AML-193 (cell line): ENCODE measurements at places on chromosomes 3 and 15.

GRCh38 chr15:42151736-42152135 lies 4.7 kb downstream of the PLA2G4F start:
- DNase-seq = no peak

DNA sequence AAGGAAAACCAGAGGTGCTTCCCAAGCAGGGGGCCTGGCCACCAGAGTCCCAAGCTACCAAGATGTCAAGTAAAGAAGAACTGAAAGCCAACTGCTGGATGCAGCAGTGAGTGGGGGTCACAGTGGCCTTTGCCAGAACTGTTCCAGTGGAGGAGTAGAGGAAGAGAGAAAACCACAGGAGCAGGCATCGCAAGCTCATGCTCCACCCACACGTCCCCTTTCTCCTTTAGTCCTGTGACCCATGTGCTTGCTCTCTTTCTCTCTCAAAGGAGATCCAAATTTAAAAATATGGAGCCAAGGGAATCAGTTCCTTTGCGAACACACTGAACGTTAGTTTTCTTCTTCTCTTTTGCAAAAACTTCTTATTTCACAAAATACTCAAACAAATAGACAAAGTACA lies 12.4 kb upstream of the ABHD2 start:
- DNase-seq = no peak

GRCh38 chr3:149278911-149279310 lies 54.5 kb downstream of the TM4SF18 start:
- no peak for DNase-seq

DNA sequence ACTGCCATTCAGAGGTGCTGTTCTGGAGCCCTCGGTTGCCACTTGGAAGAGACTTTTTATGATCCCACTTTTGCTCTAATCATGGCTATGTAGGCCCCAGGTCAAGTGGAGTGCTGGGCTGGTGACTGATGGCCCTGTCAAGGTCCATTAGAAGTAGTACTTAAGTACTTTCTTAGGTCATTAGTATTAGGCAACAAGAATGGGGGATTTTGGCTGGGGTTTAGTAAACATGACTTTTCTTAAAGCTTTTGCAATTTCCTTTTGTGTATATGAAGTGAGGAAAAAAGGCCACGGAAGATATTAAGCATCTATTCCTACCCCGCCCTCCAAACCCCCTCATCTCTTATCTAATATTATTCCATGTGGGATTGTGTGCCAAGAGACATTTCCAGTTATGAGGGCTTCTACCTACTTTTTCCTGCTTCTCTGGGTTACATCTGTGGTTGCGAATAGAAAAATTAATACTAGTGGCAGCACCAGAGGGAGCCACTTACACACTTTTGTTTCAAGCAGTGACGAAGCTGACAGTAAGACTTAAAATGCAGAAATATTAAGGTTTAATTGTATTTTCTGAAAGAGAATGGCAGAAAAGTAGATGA lies 13.9 kb downstream of the NLGN1 start:
- DNase-seq = peak; percentile 41

DNA sequence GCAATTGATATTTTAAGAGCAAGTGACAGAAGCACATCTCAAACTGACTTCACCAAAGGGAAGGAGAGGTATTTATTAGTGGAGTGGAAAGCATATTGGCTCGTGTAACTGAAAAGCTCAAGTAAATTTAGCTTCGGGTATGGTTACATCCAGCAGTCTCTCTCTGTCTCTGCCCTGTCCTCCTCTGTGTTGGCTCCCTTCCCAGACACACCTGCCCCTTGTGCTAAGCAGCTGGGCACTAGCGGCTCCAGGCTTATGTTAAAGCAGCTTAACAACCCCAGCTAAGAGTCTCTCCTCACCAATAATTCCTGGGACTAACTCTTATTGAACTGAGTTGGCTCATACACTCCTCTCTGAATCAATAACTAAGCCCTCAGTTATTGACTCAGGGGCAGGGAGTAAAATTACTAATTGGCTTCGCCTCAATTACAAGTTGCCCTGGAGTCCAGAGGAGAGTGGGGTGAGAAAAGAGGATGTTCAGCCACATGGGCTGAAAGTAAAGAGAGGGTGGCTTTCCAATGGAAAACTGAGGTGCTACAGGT lies 12.8 kb upstream of the SH3BP5 start:
- DNase-seq = no peak

GRCh38 chr3:16808393-16809107 lies 76.2 kb upstream of the PLCL2 start:
- DNase-seq = no peak

DNA sequence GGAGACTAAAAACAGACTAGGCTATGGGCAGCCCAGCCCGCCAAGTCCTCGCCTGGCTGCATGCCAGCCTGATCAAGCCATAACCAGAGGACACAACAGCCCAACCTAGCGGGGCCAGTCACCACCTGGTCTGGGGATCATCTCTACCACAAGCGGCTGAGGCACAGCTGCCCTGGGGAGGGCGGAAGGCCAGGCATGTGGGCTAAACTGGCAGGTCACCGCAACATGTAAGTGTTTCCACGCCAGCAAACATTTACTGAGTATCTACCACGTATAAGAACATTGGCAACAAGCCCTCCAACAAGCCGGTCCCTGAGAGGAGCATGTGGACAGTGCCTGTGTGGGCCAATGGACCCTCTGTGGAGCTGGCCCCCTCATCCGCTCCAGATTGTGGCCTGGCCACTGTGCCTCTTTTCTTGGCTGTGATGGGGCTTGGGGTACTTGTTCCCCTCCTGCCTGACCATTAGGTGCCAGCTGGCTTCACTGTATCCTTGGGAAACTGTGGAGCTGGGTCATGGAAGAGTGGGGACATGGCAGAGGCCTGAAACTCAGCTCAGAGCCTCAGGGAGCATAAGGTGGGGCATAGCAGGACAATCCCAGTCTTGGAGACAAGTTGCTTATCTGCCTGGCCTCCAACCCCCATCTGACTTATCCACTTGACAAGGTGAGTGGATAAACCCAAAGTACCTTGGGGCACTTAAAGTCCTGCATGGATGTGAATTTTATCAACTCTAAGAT lies 9.0 kb downstream of the UBXN7 start:
- no peak for DNase-seq

DNA sequence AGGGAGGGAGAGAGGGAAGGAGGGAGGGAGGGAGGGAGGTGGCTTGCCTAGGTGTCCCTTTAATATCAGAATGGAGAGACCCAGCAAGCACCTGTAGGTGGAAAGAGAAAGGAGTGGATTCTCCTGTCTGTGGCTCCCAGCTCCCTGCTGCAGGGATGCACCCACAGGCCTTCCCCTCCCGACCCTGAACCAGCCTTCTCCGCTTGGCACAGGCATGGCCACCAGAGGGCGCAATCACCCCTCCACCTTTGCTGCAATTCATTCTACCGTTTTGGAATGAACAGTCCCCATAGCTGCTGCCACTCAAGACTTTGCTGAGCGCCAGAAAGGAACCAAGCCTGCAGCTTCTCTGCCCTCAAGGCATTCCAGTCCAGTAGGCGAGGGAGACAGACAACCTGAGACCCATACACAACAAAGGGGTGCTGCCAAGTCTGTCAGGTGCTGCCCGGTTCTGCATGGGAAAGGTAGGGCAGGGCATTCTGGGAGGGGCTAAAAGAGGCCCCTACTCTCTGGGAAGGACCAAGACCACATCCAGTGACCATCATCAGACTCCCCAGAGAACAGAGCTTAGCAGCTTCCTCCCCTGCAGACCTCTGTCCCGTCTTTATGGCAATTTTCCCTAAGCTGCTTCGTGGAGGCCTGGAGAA lies 4.9 kb downstream of the TLR9 start:
- peak; percentile 87 for DNase-seq

- DNase-seq = no peak
Measured at GRCh38 chr3:133966954-133967353, 62.8 kb downstream of the SLCO2A1 start.

GRCh38 chr15:51917493-51917892 lies 54.1 kb downstream of the LEO1 start:
- peak; percentile 15 for DNase-seq

DNA sequence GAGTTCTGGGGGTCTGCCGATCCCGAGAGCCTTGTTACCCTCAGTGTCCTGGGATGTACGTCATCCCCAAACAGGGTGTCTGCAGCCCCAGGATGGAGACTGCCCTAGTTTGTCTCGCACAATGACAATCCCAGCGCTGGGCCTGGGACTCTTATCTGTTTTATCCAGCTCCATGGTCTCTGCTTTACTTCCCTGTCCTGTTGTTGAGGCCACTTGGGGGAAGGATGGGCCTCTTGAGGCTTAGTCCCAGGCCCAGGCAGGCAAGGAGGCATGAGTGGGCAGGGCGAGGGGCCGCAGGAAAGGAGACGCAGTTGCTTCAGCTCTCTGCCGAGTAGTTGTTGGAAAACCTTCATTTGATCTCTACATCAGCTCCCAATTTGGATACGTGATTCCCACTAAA lies 17.4 kb downstream of the SMAD6 start:
- no peak for DNase-seq

GRCh38 chr3:8668216-8668615 lies 23.6 kb upstream of the SSUH2 start:
- no peak for DNase-seq

- DNase-seq = no peak
Measured at GRCh38 chr3:157844800-157845565, 261.2 kb downstream of the SHOX2 start.

DNA sequence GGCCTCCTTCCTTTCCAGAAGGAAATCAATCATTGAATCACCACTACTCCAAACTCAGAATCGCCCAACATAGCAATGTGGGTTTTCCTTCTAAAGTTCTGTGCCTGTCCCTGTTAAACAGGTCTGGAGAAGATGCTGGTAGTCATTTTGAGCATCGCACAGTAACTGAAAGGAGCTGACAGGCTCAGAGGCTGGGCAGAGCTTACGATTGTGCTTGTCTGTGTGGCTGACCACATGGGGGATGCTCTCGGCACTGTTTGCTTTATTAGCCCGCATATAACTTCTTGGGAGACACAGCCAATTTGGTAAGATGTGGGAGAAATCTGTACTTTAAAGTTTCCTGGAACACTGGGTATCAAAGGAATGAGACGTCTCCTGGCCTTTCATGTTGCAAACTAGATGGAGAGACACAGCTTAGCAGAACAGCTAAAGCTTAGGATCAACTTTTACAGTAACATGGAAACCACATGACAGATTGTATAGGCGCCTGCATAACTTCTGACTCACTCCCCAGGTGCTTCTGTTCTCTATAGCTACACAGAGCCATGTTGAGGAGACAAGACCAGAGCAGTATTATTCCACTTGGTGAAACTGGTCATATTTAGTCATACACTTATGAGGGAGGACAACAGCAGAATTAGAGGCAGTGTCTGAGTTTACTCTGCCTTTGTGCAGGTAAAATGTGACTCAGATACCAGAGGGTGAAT lies 374.1 kb downstream of the RORA start:
- no peak for DNase-seq

- DNase-seq = no peak
Measured at GRCh38 chr3:74119221-74119620, 494.5 kb upstream of the PDZRN3 start.

DNA sequence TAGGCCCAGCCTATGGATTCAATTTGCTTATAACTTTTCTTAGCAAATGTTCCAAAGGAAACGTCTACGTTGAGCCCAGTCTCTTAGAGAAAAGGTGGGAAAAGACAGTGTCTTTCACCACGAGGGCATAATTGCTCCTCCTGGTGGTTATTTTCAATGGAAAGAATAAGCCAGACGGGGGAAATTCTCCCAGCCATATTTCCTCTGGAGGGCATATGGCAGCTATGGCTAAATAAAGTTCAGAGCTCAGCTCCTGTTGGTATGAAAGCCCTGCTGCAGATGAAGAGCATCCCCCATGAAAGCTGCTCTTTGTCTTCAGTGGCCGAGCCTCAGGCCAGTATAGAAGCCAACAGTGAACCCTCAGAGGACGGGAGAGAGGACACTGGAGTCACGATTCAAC lies 297.9 kb downstream of the RYR3 start:
- no peak for DNase-seq

DNA sequence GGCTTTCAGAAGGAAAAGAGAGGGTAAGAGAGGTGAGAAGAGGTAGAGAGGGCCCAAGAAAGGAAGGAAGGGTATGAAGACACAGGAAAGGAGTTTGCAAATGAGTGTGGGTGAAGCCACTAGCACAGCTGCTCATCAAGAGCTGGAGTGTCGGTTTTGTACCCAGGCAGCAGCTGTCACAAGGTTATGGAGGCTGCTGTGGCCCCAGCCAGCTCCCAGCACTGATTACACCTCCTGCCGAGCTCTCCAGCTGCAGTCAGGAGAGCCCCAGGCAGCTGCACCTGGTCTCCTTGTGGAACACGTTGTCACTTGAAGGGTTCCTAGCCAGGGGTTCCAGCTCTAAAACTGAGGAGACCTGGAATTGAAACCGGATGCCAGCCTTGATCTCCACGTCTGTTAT lies 60.4 kb upstream of the CHD2 start:
- DNase-seq = no peak

DNA sequence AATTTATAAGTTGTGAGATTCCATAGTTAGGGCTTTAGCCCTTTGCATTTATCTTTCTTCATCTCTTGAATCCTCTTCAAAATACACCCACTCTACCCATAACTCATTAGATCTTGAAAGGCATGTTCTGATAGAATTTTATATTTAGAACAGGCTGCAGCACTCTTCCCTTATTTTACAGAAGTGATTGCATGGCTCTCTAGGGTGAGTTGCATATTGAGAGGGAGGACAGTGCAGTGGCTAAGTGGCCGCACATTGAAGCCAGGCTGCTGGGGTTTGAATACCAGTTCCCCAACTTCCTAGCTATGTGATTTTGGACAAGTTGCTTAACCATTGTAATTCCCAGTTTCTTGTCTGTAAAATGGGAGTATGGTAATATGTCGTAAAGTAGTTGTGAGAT lies 2.5 kb downstream of the CD86 start:
- no peak for DNase-seq

- no peak for DNase-seq
Measured at GRCh38 chr3:42428830-42429229, 18.4 kb upstream of the LYZL4 start.

GRCh38 chr3:106691476-106691875 lies 685.8 kb upstream of the CCDC54 start:
- no peak for DNase-seq

- no peak for DNase-seq
Measured at GRCh38 chr15:95556225-95556624, 774.3 kb upstream of the NR2F2 start.

- DNase-seq = no peak
Measured at GRCh38 chr3:28901018-28901417, 379.9 kb upstream of the RBMS3 start.

- DNase-seq = no peak
Measured at GRCh38 chr15:73758461-73758860, 5.3 kb upstream of the INSYN1 start.

GRCh38 chr3:15665510-15666150 lies 64.1 kb downstream of the BTD start:
- no peak for DNase-seq

- no peak for DNase-seq
Measured at GRCh38 chr15:27681038-27681437, 418.1 kb downstream of the OCA2 start.

DNA sequence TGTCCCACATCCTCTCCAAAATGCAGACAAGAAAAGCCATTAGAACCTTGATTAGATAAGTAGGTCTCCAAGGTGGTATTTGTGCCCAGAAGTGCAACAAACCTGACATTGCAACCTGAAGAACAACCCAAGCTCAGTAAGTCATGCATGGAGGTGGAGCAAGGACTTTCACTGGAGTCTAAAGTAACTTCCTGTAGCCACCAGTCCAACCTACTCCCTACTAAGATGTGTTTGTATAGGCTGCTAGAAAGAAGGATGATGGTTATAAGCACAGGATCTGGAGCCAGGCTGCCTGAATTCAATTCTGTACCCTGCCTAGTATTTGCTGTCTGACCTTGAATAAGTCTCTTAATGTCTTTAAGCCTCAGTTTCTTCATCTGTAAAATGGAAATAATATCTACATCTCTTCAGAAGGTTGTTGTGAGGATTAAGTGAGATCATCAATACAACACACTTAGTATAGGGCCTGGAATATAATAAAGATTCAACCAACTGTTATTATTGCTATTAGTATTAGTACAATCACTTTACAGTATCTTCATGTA lies 32.3 kb downstream of the HDC start:
- no peak for DNase-seq
